Kasumi-1 (cell line): ENCODE measurements at places on chromosomes 1 and 21.

GRCh38 chr21:18759751-18760161 lies 356.2 kb upstream of the TMPRSS15 start:
- no peak for DNase-seq

GRCh38 chr1:222691016-222691415 lies 21.3 kb downstream of the AIDA start:
- no peak for DNase-seq

GRCh38 chr1:186091222-186091720 lies 283.8 kb downstream of the TPR start:
- no peak for DNase-seq

DNA sequence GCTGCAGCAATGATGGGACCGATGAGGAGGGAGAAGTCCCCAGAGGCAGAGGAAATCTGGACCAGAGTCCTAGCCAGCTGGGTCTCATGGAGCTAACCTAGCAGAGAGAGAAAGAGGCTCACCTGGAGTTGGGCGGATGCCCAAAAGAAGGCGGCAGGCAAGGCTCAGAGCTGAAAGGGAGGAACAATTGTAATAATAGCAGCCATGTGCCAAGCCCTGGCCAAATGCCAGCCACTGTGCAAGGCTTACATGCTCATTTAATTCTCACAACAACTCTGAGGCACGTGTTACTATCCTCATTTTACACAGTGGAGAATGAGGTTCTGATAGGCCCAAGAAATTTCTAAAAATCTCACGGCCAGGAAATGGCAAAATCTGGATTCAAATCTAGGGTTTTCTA lies 50.0 kb upstream of the ZNF648 start:
- no peak for DNase-seq

DNA sequence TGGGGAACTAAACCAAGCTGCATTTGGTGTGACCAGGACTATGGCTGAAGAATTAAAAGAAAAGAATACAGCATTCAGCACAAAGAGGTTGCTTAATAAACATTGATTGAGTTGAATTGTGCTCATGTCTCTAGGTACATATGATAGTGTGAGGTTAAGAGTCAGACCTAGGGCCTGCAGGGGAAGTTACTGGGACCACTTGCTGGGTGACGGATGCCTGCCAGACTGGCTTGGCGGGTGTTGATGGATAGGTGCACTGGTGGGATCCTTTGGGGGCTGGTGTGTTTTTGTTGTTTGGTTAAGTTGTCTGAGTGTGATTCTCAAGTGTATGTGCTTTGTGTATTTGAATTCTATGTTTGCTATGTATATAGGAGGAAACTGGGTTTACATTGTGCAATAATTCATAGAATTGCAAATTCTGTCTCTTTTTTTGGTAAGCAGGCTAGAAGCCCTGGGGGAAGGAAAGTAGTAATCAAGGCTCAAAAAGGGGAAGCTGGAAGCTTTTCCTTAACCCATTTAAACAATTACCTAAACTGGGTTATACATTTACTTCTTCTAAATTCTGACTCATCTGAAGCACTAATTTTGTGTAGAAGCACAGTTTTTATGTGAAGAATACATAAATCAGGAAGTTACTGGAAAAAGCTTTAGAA lies 1.8 kb downstream of the CD101 start:
- peak; percentile 89 for DNase-seq

DNA sequence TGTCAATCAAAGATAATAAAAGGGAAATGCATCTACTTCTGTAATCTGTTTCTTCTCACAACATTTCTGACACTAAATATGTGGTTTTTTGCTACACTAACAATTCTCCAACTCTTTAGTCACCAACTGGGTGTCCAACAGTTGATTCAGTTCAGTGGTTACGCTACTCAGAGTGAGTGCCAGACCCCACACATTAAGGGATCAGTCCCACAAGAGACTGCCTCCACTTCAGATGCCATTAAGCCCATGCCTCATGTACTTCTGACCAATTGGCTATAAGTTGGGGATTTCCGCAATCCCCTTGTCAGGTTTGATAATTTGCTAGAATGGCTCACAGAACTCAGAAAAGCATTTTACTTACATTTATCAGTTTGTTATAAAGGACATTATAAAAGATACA lies 28.4 kb downstream of the RNF2 start:
- DNase-seq = no peak

DNA sequence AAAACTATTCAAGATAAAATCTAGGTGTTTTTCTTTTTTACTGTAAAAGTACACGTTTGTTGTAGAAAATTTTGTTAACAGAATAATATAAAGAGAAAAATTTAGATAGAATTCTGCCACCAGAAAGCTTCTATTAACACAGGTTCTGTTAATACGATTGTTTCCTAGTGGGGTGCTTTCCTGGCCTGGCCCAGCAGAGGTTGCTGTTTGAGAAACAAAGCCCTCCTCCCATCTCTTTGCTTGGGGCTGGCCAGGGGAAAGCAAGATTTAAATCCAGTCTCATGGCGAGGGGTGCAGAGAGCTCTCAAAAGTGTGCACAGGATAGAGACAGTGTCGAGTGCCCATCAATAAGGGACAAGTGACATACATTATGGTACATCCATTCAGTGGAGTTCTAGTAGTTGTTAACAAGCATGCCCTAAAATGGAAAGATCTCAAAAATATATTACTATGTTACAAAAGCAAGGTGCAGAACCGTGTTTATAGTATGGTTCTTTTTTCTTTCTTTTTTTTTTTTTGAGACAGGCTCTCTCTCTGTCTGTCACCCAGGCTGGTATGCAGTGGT lies 14.6 kb upstream of the ACBD3 start:
- DNase-seq = peak; percentile 35

DNA sequence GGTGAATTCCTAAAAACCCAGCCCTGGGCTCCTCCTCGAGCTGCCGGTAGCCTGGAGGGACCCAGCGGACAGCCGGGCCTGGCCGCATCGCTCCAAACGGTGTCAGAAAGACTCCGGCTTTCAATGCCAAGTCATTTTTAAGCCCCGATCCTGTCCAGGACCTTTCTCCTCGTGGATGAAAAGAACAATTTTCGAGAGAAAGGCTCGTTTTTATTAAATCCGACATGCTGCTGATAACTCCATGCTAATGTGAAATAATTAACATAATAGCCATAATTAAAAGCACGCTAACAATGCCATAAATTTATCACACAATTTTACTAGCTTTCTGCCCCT lies 4.6 kb upstream of the FOXD3 start:
- no peak for DNase-seq

- peak; percentile 97 for DNase-seq
These were observed 25.0 kb downstream of the CD244 start for GRCh38 chr1:160837558-160838205.

GRCh38 chr1:226148121-226148648 lies 38.4 kb downstream of the ACBD3 start:
- DNase-seq = no peak
